ENCODE measurements at places on chromosomes 4 and X.
A peak's percentile ranks its signal among the peaks of the same experiment; 100 is the strongest.

DNA sequence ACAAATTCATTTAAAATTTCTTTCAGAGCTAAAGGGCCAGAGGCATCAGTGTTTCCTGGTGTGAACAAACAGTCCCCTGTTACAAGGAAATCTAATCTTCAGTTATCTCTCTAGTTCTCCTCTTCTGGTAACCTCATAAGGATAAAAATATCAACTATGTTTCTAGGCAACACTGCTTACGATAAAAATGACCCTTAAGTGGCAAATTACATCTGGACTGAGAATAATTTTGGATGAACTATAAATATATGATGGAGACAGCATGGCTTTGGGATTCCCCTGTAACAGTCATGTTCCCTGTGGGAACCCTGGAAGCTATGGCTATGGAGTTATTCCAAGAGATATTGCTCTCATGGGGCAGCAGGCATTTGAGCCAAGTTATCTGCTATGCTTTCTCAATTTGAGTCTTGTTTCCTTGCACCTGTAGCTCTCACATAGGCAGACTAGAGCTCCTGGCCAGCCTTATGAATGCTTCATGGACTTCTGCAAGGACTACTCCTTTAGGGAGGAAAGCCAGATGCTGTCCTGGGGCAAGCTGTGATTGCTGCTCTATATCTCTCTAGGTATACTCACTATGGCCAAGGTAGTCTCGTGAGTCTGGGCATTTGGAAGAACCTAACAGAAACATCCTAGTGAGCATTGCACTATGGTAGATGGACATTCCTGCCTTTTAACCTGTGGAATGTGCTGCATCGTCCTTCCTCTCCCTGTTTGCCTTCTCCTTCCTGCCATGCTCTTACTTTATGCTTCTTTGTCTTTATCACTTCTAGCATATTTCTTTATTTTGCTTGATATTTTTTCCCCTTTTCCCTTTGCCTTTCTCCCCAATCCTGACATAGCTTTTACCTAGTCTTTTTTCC is 14.2 kb downstream of the C4orf33 start:
- no peak for DNase-seq

GRCh38 chr4:75779105-75779757 is 54.9 kb downstream of the USO1 start:
- DNase-seq = no peak

- no peak for DNase-seq
Measured at GRCh38 chrX:31497086-31497485, 425.2 kb upstream of the FTHL17 start.

GRCh38 chr4:114698231-114698630 is 99.6 kb downstream of the UGT8 start:
- DNase-seq = no peak

DNA sequence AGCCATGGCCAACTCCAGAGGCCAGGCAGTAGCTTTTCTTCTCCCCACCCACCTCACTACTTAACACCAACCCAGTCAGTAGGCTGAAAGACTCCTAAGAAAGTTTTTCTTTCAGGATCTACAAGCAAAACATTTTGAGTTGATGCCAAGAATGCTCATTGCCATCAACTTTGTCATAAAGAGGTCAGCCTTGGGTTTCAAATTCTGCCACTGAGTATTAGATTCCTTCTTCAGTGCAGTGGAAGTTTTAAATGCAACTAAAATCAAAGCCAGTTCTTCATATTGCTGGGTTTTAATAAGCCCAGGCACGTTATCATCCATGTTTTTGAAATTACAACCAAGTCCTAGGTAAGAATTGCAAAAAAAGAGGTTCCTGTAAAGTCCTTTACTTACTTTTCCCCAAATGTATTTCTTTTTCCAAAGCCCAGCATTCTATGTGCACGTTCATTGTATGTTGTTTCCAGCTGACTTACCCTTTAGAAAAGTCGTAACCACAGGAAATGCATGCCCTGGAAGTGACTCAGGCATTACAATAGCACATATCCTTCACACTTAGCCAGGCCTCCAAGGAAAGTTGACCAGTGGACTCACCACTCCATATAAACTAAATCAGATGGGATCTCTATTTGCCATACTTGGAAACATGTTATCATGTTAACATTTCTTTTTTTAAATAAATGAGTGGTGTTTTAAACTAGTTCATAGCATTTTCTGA is 229.9 kb downstream of the SOX3 start:
- no peak for DNase-seq

GRCh38 chr4:119728692-119729593 is 100.3 kb upstream of the PDE5A start:
- DNase-seq = no peak

GRCh38 chr4:38531141-38531727 is 132.8 kb upstream of the KLF3 start:
- DNase-seq = no peak

- DNase-seq = peak; percentile 22
Measured at GRCh38 chrX:11458170-11458569, 165.0 kb downstream of the AMELX start.

DNA sequence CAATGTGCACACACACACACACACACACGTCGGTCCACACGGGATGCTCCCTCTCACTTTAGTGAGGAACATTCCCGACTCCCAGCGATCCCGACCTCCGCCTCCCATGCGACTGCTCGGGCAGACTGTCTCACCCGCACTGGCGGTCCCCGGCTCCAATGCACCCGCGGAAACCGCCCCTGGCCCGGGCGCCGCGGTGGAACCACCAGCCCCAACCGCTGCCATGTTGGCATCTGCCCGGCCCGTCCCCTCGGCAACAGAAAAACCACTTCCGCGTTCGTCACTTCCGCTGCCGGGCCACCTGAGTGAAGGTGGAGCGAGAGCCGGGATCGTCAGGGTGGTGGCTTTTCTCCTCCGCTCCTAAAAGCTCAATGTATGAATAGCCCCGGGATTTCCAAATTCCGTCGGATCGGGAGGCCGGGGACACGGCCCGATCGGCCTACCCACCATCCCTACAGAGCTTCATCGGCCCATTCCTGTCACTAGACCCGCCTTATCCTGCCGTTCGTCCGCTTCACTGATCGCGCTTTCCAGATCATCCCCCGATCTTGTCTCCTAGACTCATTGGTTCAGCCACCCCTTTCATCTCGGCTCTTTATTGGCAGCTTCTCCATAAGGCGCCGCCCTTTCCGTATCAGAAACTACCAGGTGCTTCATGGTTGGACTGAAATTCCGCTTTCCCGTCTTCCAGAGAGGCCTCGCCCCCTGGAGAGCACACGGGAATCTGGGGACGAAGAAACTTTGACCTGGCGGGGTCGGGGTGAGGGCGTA is at the start of gene SLC35A2:
TSS of gene SLC35A2 (minus strand) at position 235 of the 771 bp plus-strand sequence. CDS start at position 225, 10 bp downstream.
- peak; percentile 88 for DNase-seq

GRCh38 chr4:75722417-75722816 is 2.0 kb upstream of the USO1 start:
- no peak for DNase-seq

GRCh38 chr4:2079926-2080325 is 20.8 kb downstream of the NAT8L start:
- no peak for DNase-seq

DNA sequence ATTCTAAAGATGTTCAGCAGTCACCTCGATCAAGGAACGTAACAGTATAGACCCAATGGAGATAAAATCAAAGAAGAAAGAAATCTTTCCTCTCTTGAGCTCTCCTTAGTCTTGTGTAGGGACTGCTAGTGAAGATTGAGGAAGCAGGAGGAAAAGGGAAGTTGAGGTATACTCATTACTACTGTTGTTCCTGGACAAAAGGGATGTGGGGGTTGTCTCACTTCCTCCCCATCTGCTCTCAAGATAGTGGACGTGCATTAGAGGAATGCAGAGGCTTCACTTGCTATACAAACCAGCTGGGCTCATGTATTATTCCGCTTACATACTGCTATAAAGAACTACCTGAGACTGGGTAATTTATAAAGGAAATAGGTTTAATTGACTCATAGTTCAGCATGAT is 208.9 kb upstream of the ARHGEF9 start:
- DNase-seq = no peak
